NCI-H446 treated with DMSO at 0.1 percent for 48 hours (cell line): ENCODE measurements at places on chromosomes 3 and 15.

- DNase-seq = no peak
These were observed 121.1 kb downstream of the ZNF621 start for GRCh38 chr3:40645883-40646282.

GRCh38 chr3:54514006-54514405, 391.7 kb downstream of the CACNA2D3 start:
- no peak for DNase-seq

GRCh38 chr3:110933821-110934426, 137.7 kb upstream of the NECTIN3 start:
- DNase-seq = no peak

- peak; percentile 87 for DNase-seq
These were observed 57.7 kb downstream of the FEM1B start for GRCh38 chr15:68335251-68335650.

DNA sequence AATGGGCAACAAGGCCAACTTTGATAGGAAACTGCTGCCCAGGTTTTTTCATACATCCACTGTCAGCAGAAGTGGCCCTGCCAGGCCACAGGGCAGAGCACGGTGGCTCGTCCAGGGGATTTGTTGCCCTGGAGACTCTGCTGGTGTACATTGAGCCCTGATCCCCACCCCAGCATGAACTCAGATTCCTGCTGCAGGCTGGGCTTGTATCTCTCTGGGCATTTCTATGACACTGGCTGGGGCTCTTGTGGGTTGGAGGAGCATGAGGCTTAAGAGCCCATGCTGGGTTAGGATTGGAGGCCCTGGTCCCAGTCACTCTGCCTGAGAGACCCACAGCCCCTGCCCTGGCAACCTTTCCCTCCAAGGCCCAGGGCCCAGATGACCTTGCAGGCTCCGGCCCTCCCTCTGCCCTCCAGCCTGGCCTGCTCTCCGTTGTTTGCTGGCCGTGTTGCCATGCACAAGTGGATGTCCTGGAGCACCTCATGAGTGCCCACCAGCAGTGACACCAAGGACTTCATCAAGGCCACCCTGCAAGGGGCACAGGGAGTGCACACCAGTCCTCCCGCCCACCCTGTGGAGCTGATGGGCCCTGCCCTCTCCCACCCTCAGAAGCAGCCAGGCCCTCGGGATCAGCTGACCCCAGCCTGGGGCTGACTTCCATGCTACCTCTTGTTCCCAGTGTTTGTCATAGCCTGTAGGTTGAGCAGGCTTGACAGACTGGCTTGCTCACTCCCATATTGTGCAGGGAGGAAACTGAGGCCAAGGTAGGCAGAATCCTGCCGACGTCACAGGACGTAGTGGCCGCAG, 58.2 kb downstream of the ZNF445 start:
- DNase-seq = no peak

GRCh38 chr3:112374333-112374734, 41.4 kb downstream of the CD200 start:
- DNase-seq = no peak

GRCh38 chr3:69882560-69882959, 117.0 kb upstream of the SAMMSON start:
- no peak for DNase-seq

DNA sequence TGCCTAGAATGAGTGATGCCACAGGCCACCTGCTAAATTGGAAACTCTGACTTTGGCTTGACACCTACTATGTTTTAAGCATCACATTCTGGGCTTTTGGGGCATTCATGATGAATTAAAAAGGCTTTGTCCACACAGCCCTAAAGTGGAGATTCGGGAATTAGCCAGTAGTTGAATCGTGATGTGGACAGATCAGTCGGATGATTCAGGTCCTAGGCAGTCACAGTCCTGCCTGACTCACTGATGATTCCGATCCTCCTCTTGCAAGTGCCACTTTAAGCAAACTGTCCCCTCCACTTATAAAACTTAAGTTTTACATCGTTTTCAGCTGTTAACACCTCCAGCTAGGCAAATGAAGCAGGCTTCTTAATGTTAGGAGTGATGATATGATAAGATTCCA, 75.3 kb downstream of the SYNPR start:
- DNase-seq = no peak

GRCh38 chr3:50194903-50195500, 3.6 kb downstream of the GNAT1 start:
- DNase-seq = no peak

GRCh38 chr3:15221574-15222217, 15.7 kb downstream of the CAPN7 start:
- DNase-seq = no peak

DNA sequence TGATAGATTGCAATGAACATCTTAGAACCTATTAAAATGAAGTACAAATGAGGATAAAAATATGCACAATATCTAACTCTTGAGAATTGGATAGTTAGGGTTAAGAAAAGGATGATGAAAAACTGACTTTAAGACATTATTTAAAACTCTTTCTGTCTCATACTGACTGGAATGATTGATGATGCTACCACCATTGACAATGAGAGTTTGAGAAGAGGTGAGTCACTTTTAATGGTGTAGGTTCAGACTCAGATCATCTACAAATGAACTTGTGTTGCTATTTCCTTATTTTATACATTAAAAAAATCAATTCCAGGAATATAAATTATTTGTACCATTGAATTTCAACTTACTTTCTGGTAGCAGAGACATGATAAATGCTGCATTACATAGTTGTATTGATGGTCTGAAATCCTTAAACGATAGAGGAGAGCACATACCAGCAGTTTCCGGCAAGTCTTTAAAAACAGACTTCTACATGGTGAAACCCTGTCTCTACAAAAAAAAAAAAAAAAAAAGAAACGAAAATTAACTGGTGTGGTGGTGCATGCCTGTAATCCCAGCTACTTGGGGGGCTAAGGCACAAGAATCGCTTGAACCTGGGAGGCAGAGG, 409.0 kb downstream of the OTOL1 start:
- DNase-seq = no peak

DNA sequence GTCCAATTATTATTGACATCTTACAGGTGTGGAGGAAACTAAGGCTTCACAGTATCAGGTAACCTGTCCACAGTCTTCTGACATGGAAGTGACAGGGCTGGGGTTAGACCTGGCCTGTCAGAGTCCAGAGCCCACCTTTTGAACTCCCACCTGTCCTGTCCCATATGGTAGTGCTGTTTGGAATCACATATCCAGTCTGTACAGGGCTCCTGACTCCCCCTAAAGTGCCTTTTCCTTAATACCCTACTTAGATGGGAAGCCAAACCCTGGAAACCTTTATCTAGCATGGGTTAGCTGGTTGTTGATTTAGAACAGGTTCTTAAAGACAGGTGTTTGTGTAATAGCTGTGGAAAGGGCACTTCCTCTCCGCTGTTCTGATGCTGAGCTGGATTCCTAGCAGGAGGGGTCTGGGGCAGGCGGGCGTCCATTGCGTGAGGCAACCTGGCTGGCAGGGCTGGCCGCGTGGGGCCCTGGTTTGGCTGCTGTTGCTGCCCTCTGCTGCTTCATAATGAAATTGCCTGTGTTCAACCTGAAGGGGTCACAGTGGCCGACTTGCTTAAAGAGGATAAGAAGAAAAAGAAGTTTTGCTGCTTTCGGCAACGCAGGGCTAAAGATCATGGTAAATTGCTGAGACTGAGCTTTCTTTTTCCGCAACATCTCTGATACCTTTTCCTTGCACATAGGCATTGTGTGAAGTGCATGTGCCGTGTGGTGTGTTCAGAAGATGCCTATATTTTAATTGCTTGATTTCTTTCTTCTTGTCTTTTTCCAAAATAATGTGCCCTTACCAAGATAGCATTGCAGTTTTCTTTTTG, 136.2 kb downstream of the CHDH start:
- DNase-seq = no peak

DNA sequence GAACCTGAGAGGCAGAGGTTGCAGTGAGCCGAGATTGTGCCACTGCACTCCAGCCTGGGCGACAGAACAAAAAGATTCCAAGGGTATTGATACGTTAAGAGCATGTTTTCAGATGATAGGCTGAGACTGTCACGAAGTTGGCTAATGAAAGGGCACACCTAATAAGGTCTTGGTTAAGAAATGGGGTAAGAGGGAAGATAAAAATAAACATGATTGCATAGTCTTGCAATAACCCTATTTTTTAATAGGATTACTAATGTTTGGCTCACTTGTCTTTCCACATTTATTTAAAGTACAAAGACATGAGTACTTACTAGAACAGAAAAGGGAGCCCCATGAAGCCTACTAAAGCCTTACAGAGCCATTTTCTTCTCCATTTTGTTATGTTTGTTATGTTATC, 109.0 kb downstream of the FRMD4B start:
- DNase-seq = no peak

GRCh38 chr3:61772456-61772855, 211.1 kb downstream of the PTPRG start:
- DNase-seq = no peak

GRCh38 chr15:42070279-42070975, 23.9 kb downstream of the PLA2G4D start:
- no peak for DNase-seq
